ENCODE measurements at places on chromosomes 7 and 10.

- no peak for DNase-seq
Measured at GRCh38 chr10:100653957-100654781, 91.2 kb upstream of the PAX2 start.

GRCh38 chr10:130739757-130740145 is 571.8 kb downstream of the TCERG1L start:
- DNase-seq, result peak; percentile 75

DNA sequence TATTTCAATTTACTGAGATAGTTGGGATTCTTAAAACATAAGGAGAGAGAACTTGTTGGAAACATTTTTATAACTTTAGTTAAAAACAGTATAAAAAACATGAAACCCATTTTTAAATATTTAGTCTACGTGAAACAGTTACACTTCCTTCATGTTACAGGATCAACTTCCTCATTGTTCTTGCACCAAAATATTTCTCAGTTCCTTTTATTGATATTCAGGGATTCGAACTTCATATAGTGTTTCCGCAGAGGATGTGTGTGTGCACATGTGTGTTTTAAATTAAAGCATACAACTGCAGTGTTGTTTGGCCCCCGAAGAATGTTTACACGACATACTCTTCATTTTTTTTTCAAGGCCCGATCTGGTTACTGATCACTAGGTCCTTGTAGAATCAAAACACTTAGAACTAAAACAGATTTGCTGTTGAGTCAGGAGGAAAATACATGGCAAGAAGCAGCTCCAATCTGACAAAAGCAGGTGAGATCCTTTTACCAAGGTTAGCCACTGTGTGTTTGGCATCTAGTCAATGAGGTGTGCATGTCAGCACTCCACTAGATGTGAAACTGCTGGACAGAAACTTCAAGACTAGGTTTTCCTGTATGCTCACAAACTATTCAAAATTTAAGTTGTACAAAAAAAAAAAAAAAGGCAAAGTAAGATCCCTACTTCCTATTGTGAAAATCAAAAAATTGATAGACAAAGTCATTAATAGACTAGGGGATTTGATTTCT is 60.4 kb downstream of the INSYN2A start:
- DNase-seq, result no peak

DNA sequence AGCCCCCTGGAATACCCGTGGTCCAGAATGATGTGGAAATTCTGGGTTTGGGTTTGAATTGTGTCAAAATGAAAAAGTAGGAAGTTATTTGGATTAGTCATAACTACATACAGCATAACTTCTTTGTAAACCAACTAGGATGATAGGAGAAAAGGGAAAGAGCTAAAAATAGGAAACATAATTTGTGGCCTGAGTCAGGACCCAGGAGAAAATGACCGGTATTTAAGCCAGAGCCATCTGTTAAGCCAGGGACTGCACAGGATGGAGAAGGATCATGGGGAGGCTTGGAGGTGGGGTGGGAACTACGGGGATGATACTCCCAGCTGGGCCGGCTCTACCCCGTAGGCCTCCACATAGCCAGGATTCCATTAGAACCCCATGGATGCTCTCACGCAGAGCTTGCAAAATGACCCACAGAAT is 98.6 kb downstream of the MYOF start:
- DNase-seq, result no peak

GRCh38 chr7:4132221-4132620 is 549.9 kb upstream of the FOXK1 start:
- no peak for DNase-seq

- DNase-seq, result no peak
Measured at GRCh38 chr10:44024356-44025116, 360.4 kb downstream of the CXCL12 start.

GRCh38 chr10:99917963-99918825 is 91.6 kb downstream of the DNMBP start:
- DNase-seq, result no peak

- no peak for DNase-seq
Measured at GRCh38 chr10:71766717-71767419, 6.5 kb downstream of the VSIR start.

- DNase-seq, result no peak
Measured at GRCh38 chr7:108824840-108825580, 255.3 kb downstream of the DNAJB9 start.
